Vagina (tissue), 2 donors: ENCODE measurements at places on chromosomes 6 and 20.

DNA sequence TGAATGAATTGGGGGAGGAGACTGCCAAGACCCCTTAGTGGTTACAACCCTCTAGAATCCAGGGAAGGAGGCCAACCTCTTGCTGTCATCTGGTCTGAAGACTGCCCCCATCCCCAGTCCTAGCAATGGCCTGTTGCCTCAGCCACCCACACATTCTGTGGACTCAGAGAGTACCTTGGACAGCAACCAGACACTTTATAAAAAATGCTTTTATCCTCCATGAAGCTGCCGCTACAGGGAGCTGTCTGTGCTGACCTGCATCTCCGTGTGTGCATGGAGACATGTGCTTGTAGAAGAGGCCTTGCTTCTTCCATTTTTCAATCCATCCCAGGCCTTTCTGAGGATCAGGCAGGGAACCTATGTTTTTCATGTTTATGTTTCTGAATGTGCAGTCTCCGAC is 15.2 kb downstream of the CDH22 start:
- DNase-seq: no peak

DNA sequence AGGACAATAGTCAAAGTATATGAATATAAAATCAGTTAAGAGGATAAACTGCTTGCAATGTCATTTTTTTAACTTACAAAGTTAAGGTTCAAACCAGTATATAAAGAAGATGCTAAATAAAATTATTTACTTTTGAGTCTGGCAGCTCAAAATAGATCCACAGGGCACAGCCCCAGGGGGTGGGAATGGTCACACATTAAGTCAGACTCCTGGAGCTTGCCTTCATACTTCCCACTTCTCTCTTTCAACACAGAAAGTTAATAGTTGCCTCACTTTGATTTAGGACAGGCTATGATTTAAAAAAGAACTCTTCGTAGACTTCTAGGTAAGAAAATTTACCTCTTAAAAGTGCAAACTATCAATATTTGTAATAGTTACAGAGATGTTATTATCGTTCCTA is 158.3 kb upstream of the RUNX2 start:
- DNase-seq: no peak

GRCh38 chr20:59525500-59526241 is 78.7 kb upstream of the PHACTR3 start:
- DNase-seq: no peak

DNA sequence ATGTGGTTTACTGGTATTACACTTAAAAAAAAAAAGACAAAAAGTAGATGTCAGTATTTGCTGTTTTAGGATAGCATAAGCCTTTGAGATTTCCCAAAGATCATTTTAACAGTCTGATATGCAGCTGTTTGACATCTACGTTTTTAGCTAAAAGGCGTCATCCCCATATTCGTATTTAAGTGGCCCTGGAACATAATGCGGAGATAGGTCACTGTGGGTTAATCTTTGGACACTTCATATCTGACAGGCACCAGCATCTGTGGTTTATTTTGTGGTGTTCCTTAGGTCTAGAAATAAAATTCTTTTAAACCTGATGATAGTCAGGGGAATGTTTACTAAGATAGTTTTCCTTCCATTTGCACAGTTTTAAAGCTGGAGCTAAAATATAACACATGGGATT is 313.7 kb downstream of the SOX4 start:
- no peak for DNase-seq

DNA sequence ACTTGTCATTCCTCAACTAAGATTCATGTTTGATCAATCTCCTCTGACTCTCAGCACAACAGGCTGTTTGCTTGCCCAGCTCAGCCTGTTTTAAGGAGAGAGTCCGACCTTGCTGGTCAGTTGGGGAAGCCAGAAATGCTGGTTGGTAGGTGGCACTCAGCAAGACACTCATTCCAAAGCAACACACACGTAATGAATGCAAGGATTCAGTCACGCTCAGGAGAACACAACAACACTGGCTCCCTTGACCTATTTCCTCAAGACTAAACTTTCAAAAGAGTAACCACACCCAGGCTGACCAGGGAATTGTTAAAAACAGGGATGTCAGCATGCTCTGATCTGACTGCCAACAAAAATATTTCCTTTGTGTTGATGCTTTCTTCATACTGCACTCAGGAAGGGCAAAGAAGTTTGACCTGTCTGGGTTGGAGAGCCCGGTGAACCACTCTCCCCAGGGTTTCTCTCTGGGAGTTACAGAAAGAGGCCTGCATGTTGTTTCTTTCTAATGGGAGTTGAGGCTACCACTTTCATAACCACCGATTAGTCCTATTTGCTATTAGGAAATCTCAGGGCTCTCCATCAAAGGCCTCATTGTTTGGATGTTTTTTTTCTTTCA is 25.6 kb upstream of the PREP start:
- DNase-seq: no peak

GRCh38 chr6:11214901-11215300 is 17.6 kb downstream of the NEDD9 start:
- no peak for DNase-seq

GRCh38 chr6:117298941-117299340 is 33.6 kb downstream of the VGLL2 start:
- no peak for DNase-seq

DNA sequence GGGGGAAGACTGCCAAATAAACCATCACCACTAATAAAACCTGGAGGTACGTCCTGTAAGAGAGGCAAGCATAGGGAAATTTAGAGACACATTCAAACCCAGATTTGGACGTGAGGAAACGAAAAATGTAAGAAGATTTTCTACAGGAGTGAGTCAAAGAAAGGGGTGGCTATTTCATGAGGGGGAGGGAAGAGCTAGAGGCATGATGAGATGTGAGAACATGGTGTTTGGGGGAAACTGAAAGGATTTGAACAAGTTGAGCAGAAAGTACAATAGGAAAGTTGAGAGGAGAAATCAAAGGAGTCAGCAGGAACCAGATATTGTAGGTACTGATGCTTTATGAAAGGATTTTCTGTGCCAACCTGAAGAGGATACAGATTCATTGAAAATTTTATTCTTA is 179.1 kb upstream of the HS3ST5 start:
- no peak for DNase-seq

- DNase-seq: no peak
These were observed 517.0 kb downstream of the LMBRD1 start for GRCh38 chr6:69279805-69280204.

- DNase-seq: no peak
These were observed 27.3 kb upstream of the TAGAP start for GRCh38 chr6:159071843-159072769.

GRCh38 chr20:36167902-36168503 is 13.5 kb downstream of the EPB41L1 start:
- no peak for DNase-seq

GRCh38 chr6:72966628-72967280 is 258.5 kb downstream of the KHDC1L start:
- DNase-seq: no peak

DNA sequence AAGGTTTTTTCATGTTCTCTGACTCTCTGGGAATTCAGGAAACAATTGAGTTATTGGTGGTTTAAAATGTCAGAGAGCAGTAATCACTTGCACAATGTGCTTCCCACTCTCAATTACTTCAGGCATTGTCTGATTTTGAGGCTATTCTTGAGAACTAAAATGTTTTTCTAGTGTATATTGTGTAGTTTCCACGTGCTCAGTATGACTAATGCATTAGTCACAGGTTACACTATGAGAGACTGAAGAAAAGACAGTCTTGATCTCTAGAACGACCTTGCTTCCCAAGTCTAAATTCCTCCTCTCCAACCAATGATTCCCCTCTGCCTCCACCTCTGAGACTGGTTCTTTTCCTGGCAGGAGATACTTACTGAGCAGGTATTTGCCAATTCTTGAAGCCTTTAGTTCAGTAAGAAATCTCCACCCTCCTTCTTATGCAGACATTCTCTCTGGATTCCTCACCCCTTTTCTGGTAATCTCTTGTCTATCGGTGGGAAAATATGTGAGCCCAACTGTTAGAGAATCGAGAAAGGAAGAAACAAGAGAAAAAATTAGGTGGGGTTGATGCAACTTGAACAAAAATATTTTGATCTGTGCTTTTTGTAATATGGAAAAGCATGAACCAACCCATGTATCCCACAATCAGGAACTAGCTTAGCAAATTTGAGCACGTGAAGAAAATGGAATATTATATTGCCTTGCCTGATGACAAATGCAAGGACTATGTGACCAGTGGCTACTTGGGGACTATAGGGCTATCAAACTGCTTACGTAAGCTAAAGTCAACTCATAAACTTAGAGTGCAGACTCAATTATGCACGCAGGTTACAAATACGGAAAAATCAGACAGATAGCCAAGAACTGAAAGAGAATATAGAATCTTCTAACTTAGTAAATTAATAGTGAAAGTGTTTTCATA is 61.1 kb upstream of the SLC22A16 start:
- peak; percentile 71 for DNase-seq

DNA sequence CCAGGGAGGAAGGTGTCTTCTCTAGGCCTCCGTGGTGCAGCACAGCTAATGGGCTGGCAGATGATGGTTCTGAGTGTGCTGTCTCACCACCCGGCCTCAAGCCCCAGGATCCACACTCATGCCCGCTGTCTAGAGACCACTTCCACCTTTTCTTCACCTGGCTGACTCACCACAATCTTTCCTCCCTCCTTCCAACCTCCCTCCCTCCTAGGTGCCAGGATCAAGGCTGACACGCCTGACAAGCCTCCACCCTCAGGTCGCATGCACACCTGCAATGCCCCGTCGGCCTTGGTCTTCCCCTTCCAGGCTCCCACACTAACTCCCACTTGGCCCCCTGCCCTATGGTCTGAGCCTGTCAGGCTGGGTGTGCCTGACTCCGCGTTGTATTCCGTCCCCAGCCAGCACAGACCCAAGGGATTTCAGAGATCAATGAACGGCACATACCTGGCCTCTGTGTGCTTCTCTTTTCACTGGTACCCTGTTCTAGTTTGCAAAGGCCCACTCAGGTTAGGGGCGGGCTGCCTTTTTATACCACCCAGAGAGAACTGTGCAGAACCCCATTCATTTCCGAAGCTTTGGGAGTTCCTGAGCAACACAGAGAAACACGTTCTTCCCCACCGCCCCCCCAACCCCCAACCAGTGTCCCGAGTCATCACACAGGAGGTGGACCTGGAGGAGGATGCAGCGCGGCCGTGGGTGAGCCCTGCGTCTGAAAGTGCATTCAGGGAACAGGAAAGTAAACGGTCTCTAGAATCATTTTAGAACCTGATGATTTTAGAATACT is 39.3 kb downstream of the PMEPA1 start:
- DNase-seq: no peak

- DNase-seq: no peak
These were observed 11.8 kb downstream of the TMEM14B start for GRCh38 chr6:10759312-10759839.

DNA sequence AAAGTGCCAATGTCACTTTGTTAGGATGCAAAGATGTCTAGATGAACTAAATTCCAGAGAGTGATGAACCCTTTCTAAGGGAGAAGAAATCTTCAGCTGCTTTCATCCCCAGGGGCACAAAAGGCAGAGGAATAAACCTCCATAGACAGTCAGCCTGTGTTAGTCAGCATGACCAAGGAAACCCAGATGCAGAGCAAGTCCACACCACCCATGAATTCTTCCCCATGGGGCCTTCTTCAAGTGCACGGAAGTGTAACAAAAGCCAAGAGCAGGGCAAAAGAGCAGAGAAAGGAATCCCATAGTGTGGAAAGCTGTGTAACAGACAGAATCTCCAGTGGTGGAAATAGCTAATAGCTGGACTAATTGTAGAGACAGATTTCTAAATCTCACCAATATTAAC is 50.0 kb downstream of the DCDC2 start:
- no peak for DNase-seq

- DNase-seq: peak; percentile 49
These were observed 165.8 kb upstream of the SYNDIG1 start for GRCh38 chr20:24303393-24304170.

DNA sequence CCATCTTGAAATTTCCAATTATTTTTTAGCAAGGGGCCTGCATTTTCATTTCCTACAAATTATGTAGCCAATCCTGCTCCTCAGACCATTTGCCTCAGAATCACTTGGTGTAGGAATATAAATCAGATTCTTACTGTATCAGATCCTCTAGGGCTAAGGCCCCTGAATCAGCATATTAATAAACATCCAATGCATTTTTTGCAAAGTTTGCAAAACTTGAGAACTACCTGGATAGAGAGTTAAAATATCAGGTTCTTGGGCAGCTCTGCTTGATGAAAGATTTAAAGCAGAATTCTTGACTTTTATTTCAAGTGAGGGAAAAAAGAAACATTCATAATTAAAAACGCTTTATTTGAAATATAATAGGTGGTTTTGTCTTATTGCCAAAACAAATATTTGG is 82.2 kb upstream of the MAN1A1 start:
- DNase-seq: no peak

DNA sequence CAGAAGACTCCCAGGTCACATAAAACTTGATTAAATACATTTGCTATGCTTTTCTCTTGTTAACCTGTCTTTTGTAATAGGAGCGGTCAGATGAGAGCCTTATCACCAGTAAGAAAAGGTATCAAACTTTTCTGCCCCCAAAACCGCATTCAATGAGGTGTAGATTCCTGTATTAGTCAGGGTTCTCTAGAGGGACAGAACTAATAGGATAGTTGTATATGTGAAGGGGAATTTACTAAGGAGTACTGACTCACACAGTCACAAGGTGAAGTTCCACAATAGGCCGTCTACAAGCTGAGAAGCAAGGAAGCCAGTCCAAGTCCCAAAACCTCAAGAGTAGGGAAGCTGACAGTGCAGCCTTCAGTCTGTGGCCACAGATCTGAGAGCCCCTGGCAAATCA is 32.7 kb downstream of the PTPRK start:
- DNase-seq: no peak

GRCh38 chr20:59515013-59515905 is 89.1 kb upstream of the PHACTR3 start:
- no peak for DNase-seq

- DNase-seq: no peak
These were observed 20.1 kb upstream of the FAM110A start for GRCh38 chr20:813390-813789.

- no peak for DNase-seq
These were observed 31.8 kb downstream of the TREML1 start for GRCh38 chr6:41122373-41122772.

DNA sequence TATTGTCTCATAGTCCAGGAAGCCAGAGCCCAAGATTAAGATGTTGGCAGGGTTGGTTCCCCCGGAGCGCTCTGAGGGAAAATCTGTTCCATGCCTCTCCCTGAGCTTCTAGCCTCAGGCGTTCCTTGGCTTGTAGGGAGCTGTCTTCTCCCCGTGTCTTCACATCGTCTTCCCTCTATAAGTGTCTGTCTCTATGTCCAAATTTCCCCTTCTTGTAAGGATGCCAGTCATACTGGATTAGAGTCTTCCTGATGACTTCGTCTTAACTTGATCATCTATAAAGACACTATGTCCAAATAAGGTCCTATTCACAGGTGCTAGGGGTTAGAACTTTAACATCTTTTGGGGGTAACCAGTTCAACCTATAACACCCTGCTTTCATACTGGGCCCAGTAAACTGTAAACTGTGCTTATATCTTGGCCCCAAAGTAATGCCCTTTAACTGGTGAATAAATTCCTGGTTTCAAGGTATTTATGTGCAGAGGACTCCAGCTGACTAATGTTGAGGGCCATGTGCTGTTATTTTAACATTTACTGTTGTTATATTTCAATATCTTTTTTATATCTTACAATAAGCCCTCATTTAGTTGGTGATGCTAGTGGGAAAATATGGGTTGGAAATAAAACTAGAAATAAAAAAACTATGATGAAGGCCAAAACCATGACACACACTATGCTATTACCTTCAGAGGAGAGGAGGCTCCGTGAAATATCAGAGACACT is 101.7 kb upstream of the IYD start:
- DNase-seq: no peak
